ENCODE measurements at places on chromosomes 12 and 14.

- peak; percentile 56 for DNase-seq
Measured at GRCh38 chr14:99603471-99604277, at the start of gene CCDC85C. CCDC85C (minus strand) TSS chr14:99604207; CDS start chr14:99603959, 248 bp downstream.

GRCh38 chr12:120110550-120111501 lies 5.7 kb downstream of the RAB35 start:
- peak; percentile 49 for DNase-seq

GRCh38 chr12:116261525-116262100 lies 15.9 kb downstream of the MED13L start:
- DNase-seq = no peak

DNA sequence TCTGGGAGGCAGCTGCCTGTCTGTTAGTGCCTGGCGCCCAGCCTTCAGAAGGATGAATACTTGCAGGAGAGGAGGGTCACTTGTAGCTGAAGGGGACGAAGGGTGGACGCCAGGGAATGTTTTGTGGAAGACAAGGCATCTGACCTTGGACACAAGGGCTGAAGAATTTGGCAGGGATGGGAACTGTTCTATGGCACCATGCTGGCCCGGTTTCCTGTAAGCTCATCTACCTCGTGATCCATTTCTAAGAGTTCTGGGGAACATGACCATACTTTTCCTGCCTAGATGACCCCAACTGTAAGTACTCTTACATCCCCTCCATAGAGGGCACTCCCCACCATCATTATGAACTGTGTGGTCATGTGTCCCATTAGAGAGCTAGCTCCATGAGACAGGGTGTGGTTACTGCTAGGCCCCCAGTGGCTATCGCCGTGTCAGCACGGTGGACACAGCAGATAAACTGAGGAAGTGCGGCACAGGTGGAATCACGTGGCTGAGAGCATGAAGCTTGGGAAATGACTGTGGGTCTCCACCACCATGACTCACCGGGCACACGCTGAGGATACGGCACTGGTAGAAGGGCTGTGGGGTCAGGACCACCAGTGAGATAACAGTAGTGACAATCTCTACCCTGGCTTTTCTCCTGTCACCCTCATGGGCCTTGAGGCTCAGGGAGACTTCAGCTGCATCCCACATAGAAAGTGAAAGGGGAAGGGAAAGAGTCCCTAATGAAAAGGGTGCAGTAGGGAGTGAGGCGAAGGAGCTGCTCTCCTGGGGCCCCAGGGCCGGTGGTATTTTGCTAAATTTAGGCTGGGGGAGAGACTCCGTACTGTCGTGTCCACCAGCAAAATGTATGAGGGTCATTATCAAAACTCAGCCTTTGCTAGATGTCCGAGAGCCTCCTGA lies 252.6 kb downstream of the FOXN3 start:
- DNase-seq = no peak

GRCh38 chr12:64889434-64890216 lies 65.2 kb downstream of the TBC1D30 start:
- DNase-seq = no peak

DNA sequence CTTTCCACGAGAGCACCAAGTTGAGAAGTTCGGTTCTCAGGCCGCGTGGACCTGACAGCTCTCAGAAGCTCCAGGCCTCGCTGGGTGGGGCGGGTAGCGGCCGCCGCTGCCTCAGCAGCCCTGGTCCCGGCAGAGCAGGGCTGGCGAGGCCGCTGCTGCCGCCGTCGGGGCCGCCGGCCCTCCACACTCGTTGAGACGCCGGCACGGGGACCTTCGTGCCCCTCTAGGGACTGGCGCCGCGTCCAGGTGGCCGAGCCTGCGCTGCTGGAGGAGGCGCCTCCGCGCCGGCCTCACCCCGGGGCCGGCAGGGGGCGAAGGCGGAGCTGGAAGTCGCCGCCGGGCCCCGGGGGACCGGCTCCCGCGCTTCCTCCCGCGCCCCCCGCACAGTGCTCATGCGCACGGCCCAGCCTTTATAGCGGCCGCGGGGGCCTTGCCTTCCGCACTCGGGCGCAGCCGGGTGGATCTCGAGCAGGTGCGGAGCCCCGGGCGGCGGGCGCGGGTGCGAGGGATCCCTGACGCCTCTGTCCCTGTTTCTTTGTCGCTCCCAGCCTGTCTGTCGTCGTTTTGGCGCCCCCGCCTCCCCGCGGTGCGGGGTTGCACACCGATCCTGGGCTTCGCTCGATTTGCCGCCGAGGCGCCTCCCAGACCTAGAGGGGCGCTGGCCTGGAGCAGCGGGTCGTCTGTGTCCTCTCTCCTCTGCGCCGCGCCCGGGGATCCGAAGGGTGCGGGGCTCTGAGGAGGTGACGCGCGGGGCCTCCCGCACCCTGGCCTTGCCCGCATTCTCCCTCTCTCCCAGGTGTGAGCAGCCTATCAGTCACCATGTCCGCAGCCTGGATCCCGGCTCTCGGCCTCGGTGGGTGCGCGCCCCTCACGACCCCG lies at the start of gene COCH:
COCH (plus strand) TSS at position 440 of the 879 bp plus-strand sequence; CDS start at position 820, 380 bp downstream.
- DNase-seq = peak; percentile 51

DNA sequence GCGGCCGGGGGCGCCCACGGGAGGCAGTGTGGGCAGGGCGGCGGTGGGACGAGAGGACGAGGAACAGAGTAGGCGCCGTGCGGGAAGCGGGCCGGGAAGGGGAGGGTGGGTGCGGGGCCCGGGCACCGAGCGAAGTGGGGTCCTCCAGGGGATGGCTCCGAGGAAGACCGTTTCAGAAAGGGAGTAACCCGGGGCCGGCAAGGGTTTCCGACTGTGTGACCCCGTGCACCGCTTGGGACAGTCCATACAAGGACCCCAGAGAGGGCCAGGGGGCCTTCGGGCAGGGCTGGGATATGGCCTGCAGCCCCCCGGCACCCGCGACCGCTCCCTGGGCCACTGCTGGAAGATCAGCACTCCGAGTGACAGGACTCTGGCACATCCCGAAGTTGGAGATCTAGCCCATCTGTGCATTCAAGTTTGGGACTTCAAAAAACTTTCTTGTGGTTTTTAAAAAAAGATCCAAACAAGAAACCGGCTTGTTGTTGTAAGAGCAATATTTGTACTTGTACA lies 448 bp downstream of the TSPAN9 start:
- no peak for DNase-seq

DNA sequence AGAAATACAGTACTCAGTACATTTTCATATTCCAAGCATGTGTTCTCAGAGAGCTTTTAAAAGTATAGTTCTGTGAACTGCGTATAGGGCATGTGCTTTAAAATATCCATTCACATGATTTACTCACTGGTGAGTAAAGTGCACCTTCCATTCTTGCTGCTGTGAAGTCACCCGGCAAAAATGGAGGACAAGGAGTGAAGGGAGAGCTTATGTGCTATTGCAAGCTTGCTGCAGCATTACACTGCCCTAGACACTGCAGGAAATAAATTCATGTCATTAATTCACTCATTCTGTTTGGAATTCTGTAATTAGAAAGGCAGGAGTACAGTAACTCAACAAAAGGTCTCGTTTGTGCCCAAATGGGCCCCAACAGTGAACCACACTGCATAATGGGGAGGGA lies 347.8 kb downstream of the PRKD1 start:
- no peak for DNase-seq

- DNase-seq = no peak
Measured at GRCh38 chr12:28698553-28698952, 450.5 kb upstream of the FAR2 start.

GRCh38 chr12:126487431-126487980 lies 1422.3 kb downstream of the AACS start:
- no peak for DNase-seq

- DNase-seq = no peak
Measured at GRCh38 chr12:106128585-106129328, 10.0 kb downstream of the NUAK1 start.

DNA sequence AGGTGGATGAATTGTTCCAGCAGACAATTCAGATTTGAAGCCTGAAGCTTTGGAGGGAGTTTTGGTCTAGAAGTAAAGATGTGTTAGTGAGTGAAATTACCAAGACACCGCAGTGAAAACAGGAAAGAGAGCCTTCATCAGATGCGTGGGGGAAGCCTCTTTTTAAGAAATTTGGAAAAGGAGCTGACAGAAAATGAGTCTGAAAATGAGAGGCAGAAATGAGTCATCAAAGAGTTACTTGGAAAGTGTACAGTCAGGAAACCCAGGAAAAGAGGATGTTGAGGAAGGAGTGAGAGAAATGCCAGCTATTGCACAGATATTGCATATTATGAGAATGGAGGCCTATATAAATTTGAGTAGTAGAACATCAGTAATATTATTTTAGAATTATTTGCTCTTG lies 520.7 kb downstream of the NRXN3 start:
- no peak for DNase-seq

DNA sequence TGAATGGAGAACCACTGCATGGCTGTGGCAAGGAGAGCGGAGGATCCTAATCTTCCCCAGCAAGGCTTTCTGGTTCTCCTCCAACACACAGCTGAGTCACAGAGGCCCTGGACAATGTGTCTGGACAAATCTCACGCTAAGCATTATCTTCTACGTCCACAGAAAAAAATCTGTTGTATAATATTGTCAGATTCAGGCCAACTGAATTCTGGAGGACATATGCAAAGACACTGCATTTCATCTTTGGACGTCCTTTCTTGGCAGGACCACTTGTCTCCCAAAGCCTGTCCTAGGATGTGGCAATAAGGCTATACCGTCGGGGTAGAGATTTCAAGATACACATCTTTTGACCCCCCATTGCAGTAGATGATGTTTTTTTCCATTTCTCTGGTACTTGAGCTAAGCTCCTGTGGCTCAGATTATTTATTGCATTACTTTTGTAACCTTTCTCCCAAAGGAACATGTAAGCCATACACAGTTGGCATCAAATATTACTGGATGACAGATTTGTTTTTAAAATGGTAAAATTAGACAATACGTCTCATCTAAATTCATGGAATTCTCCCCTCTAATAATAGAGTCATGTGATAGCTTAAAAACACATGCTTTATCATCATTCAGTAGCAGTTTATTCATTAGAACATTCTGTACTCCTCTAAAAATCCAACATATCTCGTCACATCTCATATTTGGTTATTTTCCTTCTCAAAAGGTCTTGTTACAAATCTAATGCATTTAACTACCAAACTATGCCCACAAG lies 19.4 kb downstream of the LMO3 start:
- no peak for DNase-seq

DNA sequence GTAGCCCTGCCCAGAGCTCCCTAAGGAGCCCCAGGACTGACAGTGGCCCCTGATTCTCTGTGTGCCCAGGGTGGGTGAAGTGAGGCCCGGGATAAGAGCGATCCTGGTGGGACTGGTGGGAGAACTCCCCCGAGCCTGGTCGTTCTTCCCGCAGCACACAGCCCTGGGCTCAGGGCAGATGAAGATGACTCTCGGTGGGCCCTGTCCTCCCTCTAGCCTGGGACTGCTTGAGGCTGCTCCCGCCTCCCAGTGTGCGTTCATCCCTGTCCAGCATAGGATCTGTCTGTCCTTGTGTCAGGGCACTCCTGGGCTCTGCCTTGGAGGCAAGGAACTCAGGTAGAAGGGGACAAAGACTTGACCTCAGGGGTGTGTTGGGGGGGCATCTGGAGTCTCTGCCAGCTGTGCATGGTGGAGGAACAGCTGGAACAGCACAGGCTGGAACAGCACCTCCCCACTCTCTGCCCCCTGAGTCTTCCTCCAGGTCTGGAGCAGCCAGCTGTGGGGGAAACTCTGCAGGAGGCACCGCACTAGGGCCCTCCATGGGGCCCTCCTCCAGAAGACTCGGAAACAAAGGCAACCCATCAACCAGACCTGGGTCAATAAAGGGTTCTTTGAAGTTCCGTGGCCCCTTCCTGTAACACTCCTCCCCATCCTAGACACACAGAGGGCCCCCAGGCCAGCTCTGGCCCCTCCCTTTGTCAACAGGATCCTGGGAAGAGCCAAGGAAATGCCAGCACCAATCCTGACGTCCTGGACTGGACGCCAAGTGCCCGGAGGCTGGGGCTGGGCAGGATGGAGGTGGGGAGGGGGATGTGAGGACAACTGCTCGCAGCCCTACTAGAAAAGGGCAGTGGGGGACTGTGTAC lies 15.9 kb downstream of the FAIM2 start:
- no peak for DNase-seq

GRCh38 chr12:62787023-62787422 lies 147.9 kb downstream of the PPM1H start:
- no peak for DNase-seq

All from activated naive CD8-positive, alpha-beta T cell treated with anti-CD3 and anti-CD28 coated beads, Interleukin-2, amount 50 U/mL, for 24 hours (primary cell).